ENCODE measurements at places on chromosomes 3 and 15.

GRCh38 chr3:21705769-21706168 is 45.2 kb downstream of the ZNF385D start:
- no peak for DNase-seq

DNA sequence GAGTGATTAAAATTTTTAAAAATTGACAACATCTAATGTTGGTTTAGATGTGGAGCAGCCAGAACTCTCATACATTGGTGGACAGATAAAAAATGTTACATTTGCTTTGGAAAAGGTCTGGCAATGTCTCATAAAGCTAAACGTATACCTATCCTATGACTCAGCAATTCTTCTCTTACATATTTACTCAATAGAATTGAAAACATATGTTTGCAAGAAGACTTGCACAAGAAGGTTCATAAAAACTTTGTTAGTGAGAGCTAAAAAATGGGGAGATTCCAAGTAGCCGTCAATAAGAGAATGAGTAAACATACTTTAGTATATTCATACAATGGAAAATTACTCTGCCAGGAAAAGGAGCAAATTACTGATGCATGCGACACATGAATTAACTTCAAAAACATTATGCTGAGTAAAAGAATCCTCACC is 30.0 kb downstream of the MASP1 start:
- no peak for DNase-seq

GRCh38 chr15:42035435-42035761 is 14.6 kb upstream of the PLA2G4E start:
- no peak for DNase-seq

- DNase-seq: no peak
Measured at GRCh38 chr3:100710261-100710968, 1.1 kb downstream of the TFG start.

DNA sequence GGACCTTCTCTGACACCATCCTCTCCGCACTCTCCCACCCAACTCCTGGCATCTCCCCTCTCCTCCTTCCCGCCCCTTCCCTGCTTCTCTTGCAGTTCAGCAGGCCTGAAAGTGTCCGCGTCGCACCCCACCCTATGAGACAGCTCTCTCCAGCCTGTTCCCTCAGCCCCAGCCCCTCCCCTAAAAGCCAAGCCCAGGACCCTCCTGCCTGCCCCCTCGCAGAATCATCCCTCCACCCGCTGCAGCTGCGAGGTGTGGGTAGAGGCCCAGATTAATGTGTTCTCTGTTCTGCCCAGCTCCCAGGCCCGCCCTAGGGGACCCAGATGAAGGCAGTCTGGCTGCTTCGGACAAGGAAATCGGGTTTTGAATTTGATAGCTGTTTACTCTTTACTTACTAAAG is 410 bp downstream of the PRR23E start:
- no peak for DNase-seq

DNA sequence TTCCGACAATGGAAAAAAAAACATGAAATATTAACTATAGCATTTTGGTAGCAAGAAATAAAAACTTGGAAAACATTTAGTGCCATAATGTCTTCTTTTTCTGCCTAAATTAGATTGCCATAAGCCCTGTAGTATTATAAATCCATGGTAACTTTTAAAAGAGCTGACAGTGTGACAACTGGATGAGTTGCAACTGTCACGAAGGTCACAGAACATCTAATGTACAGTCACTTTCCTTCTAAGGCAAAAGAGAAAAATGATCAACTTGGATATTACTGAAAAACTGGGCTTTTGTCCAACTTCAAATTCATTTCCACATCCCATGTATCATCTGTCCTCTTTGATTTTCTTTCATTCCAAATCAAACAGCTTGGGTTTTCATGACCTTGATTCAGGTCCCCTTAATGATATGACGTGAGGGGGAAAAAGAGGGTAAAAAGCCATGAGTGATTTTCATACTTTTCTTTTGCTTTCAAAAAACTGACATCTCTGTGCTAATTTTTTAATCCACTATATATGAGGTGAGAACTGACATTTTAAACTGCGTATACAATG is 602 bp downstream of the CPB1 start:
- DNase-seq: no peak

GRCh38 chr3:124771083-124771445 is 40.8 kb downstream of the UMPS start:
- no peak for DNase-seq

- DNase-seq: no peak
Measured at GRCh38 chr3:170128259-170128976, 53.1 kb downstream of the PHC3 start.

Data from brain pericyte (primary cell).